ENCODE measurements at places on chromosomes 5 and 9.
A peak's percentile ranks its signal among the peaks of the same experiment; 100 is the strongest.

DNA sequence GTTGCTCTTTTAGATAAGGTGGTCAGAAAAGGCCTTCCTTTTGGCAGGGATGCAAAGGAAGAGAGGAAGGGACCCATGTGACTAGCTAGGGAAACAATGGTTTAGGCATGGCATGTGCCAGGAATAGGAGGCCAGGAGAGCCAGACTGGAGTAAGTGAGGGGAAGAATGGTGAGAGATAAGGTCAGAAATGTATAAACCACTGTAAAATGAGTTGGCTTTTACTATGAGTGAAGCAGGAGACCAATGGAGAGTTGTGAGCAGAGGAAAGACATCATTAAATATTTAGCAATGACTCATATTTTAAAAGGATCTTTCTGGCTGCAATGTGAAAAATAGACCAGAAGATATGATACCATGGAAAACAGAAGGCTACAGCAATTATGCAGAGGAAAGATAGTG is 50.9 kb downstream of the AP3B1 start:
- DNase-seq, result peak; percentile 63

- no peak for DNase-seq
Measured at GRCh38 chr9:36486329-36486932, 86.3 kb upstream of the MELK start.

- DNase-seq, result no peak
Measured at GRCh38 chr5:2143646-2144353, 261.1 kb upstream of the IRX4 start.

- no peak for DNase-seq
Measured at GRCh38 chr5:133817456-133817855, 151.0 kb downstream of the C5orf15 start.

- no peak for DNase-seq
Measured at GRCh38 chr5:170542691-170543293, 39.0 kb downstream of the KCNIP1 start.

DNA sequence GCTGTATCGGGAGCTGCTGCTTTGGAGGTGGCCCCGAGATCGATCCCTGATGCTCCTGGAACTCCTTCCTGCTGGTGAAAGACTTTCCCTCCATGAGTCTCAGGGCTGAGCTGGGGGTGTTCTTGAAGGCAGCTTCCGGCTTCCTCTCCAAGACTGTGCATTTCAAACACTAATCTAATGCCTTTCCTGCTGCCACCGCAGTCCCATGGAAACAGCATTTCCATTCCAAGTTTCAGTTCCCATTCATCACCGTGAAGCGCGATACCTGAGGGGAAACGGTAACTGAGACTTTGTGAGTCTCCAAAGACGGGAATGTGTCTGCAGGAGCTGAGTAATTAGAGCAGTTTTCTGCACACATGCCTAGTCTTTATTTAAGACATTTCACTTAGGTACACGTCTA is 230.1 kb downstream of the PAX5 start:
- no peak for DNase-seq

DNA sequence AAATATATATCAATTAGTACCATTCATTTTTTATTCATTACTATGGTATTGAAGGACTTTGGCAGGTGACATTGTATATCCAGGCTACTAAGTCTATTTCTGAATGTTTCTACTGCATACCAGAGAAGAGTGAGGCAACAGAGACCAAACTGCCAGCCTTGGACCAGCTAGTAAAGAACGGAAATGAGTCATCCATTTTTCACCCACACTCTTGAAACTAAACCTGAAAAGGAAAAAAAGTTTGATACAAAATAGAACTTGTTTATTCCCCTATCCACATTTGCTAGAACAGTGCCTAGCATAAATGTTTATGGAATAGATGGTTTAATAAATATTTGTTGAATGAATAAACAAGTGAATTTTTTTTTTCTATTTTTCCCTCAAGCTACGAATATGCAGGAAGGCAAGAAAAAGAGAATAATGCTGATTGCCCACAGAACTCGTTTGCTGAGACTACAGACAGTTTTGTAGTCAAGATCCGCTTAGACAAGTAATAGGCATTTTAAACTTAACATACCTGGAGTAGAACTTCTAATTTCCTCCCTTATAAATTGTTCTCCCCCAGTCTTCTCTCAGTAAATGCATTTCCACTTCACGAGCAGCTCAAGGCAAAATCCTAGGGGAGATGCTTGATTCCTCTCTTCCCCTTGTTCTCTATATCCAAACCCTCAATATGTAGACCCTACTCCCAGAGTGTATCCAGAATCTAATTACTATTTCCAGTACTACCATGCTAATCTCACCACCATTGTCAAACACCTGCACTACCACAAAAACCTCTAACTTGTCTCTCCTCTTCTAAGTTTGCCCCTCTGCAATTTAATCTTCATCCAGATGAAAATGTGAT is 146.2 kb upstream of the RASA1 start:
- DNase-seq, result peak; percentile 89

DNA sequence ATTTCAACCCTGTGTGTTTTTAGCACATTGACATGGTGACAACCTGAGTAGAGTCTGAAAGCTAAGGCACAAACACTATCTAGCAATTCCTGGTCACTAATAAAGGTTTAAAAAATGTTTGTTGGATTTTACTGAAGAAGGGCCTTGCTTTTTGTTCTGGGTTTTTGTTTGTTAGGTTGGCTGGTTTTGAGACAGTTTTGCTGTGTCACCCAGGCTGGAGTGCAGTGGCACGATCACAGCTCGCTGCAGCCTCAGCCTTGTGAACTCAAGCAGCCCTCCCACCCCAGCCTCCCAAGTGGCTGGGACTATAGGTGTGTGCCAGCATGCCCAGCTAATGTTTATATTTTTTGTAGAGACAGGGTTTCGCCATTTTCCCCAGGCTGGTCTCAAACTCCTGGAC is 39.0 kb downstream of the PRKACG start:
- no peak for DNase-seq

DNA sequence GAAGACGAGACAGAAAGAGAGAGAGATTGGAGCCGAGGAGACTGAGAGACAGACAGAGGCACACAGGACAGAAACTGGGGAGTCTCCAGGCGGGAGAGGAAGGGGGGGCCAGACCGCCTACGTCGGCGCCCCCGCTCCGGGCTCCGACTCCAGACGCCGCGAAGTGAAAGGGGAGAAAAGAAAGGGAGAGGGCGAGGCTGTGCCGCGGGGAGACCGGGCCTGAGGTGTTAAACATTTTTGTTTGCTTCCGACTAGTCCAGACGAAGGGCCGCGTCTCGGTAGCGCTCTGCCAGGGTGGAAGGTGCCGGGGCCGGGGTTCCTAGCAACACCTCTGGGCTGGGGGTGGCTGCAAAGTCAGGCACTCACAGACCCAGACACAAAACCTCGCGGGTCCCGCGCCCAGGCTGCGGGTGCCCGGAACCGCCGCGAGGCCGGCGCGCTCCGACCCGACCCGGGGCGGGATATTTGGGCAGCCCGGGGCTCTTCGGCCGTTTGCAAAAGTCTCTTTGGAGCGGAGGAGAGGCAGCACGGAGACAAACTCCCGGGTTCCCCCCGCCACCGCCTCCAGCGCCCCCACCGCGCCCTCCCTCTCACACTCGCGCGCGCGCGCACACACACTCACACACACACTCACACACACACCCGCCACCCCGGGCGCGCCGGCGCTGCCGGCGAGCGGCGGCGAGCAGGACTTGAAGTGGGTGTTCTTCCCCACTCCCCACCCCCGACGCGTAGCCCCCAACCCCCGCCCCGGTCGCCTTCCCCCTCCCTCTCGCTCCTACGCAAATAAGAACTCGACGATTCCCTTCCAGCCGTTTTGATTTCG is 626 bp upstream of the FST start:
- DNase-seq, result peak; percentile 73

- DNase-seq, result no peak
Measured at GRCh38 chr9:68961587-68961986, 52.3 kb downstream of the PRKACG start.

- no peak for DNase-seq
Measured at GRCh38 chr5:133262690-133263089, 210.9 kb downstream of the HSPA4 start.

- no peak for DNase-seq
Measured at GRCh38 chr5:145982572-145983318, 46.4 kb downstream of the SH3RF2 start.

GRCh38 chr5:10019236-10019635 is 230.5 kb downstream of the ATPSCKMT start:
- no peak for DNase-seq

DNA sequence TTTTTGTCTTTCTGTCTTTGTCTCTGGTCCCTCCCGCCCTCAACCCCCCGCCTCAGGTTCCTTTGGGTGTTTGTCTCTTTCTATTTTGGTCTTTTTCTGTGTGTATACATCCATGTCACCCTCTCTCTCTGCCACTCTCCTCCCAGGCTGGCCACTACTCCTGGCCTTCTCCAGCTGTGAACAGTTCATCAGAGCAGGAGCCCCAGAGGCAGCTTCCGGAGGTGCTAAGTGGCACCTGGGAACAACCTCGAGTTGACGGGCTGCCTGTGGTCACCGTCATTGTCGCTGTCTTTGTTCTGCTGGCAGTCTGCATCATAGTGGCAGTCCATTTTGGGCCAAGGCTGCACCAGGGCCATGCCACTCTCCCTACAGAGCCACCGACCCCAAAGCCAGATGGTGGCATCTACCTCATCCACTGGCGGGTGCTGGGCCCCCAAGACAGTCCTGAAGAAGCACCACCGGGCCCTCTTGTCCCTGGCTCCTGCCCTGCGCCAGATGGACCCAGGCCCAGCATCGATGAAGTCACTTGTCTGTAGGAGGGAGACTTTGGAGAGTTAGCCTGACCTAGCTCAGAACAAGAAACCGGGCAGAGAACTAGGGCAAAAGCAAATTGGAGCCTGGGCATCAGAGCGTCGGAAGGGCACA is 1.7 kb downstream of the SMIM33 start:
- DNase-seq, result no peak

DNA sequence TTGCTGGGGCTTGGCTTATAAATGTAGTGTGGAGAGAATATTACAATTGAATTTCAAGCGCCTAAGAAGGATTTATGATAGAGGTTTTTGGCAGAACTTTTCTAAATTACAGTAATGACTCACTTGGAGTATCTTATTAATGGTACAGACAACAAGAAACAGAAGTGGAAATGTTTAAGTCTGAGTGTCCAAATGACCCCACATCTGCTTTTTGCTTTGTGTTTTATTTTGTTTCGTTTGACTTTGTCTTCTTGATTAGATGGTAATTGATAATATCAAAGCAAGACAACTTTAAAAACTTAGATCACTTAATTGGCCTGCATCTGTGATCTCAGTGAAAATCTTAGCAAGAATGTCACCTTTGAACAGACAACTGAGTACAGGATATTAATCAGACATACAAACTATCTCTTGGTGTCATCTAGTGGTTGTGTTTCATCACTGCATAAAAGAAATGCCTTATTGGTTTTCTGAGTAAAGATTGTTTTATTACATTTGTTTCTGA is 577.4 kb downstream of the ISL1 start:
- no peak for DNase-seq

GRCh38 chr5:178094345-178094744 is 19.0 kb upstream of the N4BP3 start:
- DNase-seq, result no peak

GRCh38 chr5:91456928-91457680 is 74.0 kb upstream of the ARRDC3 start:
- no peak for DNase-seq

GRCh38 chr9:79236466-79236865 is 335.3 kb upstream of the TLE4 start:
- no peak for DNase-seq

DNA sequence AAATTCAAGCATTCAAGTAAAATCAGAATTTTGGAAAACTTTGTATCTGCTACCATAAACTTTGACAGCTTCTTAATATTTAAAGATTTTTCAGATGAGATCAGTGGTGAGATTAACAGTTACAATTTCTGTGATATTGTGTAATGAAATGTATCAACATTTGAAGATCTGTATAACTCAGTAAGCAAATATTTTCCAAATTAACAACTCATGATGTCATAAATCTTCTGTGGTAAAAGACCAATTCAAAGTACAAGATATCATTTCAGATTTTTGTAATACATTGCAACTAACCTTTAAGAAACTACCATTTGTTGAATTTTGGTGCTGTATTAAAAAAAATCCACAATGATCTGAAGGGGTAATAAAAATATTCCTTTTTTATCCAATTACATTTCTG is 352.2 kb downstream of the KIAA0825 start:
- DNase-seq, result peak; percentile 8

DNA sequence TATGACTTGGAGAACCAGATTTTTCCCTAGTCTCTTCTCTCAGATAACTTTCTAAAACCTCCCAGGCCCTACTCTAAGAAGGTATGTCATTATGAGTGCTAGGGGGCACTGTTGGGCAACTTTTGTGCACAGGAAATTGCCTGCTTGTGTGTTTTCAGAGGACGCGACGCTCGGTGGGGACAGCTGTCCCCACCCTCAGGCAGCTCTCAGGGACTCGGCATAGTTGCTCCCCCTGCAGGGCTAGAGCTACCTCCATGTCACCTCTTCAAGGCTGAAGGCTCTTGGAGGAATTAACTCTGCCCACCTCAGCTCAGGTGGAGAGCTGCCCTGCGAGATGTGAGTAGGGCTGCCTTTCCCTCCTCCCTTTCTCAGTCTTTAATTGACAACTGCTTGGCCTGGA is 10.2 kb upstream of the TIFAB start:
- DNase-seq, result peak; percentile 23

- DNase-seq, result peak; percentile 42
Measured at GRCh38 chr9:129489838-129490582, 130.9 kb downstream of the C9orf50 start.

DNA sequence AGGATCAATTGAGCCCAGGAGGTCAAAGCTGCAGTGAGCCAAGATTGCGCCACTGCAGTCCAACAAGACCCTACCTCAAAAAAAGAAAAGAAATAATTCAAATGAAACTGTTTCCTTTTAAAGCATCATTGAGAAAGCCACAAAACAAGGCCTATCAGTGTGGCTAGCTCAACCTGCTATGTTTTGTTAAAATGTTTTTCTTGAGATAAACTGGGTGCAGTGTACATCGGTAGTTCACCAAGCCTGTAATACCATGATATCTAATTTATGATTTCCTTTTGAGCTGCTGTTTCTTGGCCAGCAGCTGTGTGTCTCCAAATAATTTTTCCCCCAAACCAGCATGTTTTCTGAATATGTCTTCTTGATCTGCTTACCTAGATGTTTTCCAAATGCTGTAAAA is 97.3 kb upstream of the GOLGA1 start:
- no peak for DNase-seq

DNA sequence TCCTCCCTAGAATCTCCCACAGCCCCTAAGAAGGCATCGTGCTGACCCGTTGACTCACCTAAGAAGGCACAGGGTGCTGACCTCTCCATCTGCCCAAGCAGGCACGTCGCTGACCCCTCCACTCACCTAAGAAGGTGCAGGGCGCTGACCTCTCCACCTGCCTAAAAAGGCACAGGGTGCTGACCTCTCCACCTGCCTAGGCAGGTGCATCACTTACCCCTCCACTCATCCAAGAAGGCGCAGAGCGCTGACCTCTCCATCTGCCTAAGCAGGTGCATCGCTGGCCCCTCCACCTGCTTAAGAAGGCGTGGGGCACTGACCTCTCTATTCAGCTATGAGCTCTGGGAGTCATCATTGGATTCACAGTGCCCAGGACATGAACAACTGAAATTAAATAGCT is 54.4 kb upstream of the FCN1 start:
- DNase-seq, result no peak

Measured in fibroblast of skin of abdomen (primary cell).